A549 (cell line): ENCODE measurements at places on chromosomes 5 and 9.

GRCh38 chr9:129175825-129176633 is 2.0 kb downstream of the IER5L start:
- peak; percentile 95 for DNase-seq

- DNase-seq: peak; percentile 20
Observed at GRCh38 chr9:19231126-19231903, 822 bp downstream of the DENND4C start.

- DNase-seq: no peak
Observed at GRCh38 chr9:7368410-7369292, 430.9 kb downstream of the DMAC1 start.

- peak; percentile 5 for DNase-seq
Observed at GRCh38 chr5:90096415-90097081, 313.0 kb downstream of the CETN3 start.

DNA sequence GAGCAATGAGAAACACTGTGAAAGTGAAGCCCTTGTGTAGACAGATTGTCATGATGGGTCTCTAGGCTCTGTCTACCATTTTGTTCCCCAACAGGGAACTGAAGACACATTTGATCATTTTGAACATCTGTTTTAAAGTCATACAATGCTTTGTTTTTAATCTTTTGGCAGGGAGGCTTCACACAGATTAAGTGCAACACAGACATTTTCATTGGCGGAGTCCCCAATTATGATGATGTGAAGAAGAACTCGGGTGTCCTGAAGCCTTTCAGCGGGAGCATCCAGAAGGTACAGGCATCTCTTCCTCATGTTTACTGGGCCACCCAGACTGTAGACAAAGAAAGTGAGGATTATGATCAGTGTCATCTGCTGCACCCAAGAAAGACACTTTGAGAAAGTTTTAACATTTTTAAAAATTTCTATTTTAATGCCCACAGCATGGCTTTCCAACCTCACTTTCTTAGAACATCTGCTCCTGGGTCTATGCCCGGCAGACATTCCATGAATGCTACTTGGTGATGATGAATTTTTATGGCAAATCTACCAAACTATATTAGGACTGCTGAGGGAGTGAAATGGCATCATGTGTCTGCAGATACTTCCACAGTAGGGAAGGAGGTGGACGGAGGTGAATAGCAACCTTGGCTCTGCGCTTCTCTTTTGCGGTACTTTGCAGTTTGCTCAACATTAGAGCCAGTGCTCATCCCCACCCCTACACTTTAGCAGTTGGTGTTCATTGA is 121.3 kb downstream of the LIFR start:
- no peak for DNase-seq

DNA sequence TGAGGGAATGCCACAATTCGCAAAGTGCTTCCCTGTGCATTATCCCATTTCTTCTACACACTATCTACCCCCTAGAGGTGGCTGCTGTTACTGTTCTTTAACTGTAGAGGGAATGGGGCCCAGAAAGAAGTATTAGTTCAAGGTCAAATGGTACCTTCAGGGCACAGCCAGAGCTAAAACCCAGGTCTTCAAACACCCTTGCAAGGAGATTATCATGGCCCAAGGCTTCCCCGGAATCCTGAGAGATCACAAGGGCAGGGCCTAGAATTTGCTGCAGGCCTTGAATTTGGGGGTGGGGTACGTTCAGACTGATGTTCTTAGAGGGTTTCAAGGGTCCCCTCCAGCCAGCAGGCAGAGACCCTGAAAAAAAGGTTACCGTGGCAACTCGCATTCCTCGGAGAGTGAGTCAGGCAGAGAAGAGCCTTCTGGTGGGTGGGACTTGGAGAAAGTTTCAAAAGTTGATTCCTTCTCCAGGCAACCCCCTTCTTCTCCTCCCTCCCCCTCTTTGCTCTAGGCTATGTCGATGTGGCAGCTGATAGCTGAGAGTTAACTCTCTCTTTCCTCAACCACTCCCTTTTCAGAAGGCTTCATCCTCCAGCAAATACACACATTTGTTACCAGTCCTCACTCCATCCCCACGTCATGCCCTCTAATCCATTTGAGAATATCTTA is 1.9 kb downstream of the SPARC start:
- peak; percentile 74 for DNase-seq

DNA sequence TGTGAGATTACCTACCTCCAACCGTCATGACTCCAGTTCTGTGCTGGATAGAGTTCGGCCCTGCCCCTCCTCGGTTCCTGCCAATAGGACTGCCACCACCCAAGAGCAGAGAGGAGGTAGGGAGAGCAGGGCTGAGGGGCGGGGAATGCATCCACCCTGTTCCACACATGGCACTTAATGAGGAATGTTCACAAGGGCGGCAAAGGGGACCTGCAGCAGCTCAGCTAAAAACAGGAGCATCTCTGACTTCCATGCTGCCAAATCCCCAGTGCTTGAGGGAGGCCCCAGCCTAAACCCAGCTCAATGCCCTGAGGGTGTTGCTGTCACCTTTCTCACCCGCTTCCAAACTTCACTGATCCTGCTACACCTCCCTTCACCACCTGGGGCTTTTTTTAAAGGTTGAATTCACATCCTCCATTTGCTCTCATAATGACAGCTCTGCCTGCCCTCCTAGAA is 7.8 kb upstream of the DELE1 start:
- no peak for DNase-seq

DNA sequence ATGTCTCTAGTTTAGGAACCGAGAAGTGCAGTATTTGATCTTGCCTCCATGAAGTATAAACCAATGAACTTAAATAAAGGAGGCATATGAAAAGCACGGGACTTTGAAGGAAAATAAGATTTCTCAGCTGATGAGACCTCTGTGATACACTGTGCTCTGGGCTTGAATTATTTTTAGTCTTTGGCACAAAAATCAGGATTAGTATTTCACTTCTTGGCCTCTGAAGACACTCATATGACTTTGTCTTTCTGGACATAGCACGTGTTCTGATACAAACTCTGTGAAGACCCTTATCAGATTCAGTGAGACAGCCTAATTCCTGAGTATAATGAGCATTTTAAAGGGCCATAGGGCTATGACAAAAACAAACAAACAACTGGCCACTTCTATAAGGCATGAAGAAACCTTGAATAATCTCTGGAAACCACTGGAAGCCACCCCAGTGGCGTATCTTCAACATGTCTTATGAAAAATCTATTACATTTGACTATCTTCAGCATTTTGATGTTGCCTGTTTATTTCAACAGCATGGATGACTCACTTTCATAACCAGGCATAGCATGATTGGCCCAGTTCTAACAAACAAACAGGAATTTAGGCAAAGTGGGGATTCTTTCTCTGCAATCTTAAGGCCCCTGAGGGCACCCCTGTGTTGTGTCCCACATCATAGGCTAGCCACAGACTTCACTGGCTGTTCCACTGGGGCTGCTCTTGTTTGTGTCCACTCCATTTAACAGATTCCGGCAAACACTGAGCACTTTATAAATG is 90.3 kb upstream of the ZNF462 start:
- DNase-seq: no peak

GRCh38 chr5:107979291-107979690 is 308.6 kb upstream of the EFNA5 start:
- DNase-seq: no peak

GRCh38 chr9:96453625-96454024 is 3.7 kb downstream of the HABP4 start:
- peak; percentile 66 for DNase-seq

DNA sequence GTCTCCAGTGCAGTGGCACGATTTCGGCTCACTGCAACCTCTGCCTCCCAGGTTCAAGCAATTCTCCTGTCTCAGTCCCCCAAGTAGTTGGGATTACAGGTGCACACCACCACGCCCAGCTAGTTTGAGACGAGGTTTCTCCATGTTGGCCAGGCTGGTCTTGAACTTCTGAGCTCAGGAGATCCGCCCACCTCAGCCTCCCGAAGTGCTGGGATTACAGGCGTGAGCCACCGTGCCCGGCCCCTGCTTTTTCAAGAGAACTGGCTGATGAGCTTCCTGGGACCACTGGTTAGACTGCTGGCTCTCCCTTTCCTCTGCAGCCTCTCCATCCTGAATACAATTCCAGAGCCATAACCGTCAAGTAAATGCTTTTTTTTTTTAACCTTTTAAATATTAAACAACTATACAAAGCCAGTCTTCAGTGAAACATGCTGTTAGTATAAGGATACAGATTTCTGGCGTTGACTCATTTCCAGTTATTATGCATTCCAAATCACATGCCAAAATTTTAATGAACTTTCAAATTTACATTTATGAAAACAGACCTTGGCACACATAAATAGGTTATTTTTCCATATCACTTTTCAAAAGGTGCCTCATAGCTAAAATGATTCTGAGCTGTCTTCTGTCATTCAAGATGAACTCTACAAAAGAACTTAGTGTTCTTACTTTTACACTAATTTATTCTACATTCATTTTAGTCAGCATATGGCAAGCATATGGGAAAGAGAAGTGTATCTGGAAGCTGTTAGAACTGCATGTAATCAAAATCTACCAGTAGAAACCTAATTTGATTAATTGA is 116.0 kb downstream of the MLLT3 start:
- DNase-seq: no peak

GRCh38 chr5:181283347-181283746 is 22.4 kb upstream of the TRIM52 start:
- no peak for DNase-seq

DNA sequence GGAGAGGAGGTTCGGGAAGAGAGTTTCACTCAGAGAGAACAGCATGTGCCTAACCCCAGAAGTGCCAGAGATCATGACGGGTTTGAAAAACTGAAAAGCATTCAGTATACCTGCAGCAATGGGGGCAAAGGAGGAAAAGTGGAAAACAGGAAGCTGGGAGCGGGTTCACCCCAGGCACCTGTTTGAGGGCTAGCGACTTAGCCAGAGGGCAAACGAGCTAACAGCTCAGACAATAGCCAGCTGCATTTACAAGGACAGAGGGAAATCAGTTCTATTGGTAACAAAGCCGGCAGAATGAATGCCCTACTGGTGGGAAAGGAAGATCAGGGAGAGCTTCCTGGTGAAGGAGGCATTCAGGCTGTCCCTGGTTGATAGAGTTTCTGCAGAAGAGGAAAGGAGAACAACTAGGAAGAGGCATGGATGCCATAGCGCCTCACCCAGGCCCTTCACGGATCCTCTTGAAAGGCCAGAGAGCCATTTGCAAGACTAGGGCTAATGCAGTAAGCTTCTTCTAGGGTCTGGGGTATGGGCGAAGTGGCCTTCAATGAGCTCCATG is 141.7 kb upstream of the ADRA1B start:
- DNase-seq: no peak

GRCh38 chr5:149037817-149038216 is 25.0 kb downstream of the SH3TC2 start:
- no peak for DNase-seq

GRCh38 chr5:40603378-40603777 is 76.3 kb upstream of the PTGER4 start:
- no peak for DNase-seq

GRCh38 chr5:87138091-87138805 is 129.4 kb upstream of the RASA1 start:
- DNase-seq: no peak

DNA sequence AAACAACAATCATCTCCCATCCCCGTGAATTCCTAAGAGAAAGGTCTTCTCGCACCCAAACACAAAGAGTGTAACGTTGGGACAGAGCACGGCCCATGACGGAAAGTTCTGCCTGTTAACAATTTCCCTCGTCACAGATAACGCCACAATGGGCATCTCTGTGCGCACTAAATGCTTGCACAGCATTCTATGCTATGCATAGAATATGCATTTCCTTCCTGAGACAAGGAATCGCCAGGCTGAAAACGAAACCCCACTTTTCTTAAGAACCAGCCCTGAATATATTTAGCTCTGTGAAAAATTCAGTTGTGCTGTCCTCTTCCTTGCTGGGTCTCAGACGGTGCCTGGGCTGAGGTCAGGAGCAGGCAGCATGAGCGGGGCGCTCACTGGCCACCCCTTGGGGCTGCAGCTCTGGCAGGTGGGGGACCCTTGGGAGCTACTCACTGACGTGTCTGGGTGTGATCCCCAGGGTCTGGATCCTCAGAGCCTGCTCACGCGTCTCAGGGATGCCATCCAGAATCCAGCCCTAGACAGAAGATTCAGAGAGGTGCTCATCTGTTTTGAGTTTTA is 49.8 kb downstream of the AK8 start:
- no peak for DNase-seq

- DNase-seq: no peak
Observed at GRCh38 chr5:112787896-112788295, 50.2 kb downstream of the APC start.

GRCh38 chr5:173680660-173681242 is 64.3 kb upstream of the BOD1 start:
- no peak for DNase-seq

DNA sequence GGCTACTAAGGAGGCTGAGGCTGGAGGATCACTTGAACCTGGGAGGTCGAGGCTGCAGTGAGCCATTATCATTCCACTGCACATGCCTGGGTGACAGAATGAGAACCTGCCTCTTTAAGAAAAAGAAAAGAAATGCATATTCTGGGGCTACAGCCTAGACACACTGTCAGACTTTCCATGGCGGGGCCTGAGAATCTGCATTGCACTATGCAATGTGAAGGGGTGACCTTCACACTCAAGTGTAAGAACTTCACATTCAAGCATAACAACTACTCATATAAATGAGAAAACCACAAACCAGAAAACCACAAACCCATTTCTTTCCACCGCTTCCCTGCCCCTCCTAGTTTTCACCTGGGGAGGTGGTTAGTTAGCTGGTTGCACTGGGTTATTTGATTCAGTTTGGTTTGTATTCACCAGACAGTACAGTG is 18.0 kb upstream of the FBP2 start:
- no peak for DNase-seq

DNA sequence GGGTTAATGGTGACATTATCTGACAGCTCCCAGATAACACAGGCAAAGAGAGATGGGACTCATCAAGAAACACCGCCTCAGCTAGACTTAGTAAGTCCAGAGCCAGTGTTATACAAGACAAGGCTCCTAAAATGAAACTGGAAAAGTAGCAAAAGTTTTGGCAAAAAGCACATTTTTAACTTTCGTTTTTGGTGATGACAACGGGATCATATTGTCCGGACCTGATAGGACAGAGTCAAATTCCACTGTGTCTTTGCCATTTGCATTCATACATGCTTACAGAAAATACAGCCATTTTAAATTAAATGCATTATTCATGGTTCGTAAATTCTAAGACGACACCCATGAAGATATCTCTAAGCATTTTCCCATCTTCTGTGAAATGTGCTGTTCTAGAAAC is 152.1 kb downstream of the CRB2 start:
- no peak for DNase-seq

DNA sequence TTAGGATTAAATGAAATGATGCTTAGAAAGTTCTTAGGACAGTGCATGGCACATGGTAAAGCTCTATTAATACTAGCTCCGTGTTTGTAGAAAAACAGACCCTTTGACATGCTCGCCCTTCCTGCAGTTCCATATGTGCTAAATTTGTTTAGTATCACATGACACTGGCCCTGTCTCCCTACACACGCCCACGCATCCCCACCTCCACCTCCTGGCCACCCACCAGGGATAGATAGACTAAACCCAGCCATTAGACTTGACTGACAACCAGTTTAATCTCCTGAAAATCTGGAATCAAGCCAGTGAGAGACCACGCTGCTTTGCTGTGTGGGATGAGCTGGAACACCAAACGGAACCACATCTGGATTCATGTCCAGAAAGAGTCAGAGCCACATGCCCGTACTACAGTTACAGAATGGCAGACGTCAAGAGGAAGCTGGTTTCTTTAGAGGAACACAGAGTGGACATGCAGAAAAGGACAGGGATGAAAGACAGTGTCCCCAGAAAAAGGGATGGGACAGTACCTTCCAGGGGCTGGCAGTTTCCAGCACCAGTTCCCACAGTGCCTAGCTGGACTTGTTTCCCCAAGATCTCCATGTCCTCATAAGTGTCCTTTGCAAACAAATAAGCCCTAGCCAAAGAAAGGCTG is 186.1 kb downstream of the PDZD2 start:
- no peak for DNase-seq

GRCh38 chr9:112032009-112032408 is 135.4 kb downstream of the UGCG start:
- no peak for DNase-seq
